ENCODE measurements at places on chromosomes 12 and 14.
A peak's percentile ranks its signal among the peaks of the same experiment; 100 is the strongest.

DNA sequence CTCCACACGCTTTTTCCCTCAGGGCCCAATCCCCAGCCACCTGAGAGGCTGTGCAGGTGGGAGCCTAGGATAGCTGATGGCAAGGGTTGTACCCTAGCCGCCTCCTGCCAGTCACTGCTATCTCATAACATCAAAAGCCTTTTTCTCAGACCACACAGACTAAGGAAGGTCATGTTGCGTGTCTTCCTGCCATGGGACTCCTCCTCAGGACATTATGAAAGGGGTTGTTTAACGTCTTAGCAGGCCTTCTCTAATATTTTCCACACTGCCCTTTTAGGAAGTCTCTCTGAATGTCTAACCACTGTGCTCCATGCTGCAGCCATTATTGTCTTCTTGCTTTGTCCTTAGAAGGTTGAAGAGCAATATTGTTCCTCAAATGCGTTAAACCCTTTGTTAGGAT lies 7.6 kb upstream of the SMUG1 start:
- DNase-seq: no peak

DNA sequence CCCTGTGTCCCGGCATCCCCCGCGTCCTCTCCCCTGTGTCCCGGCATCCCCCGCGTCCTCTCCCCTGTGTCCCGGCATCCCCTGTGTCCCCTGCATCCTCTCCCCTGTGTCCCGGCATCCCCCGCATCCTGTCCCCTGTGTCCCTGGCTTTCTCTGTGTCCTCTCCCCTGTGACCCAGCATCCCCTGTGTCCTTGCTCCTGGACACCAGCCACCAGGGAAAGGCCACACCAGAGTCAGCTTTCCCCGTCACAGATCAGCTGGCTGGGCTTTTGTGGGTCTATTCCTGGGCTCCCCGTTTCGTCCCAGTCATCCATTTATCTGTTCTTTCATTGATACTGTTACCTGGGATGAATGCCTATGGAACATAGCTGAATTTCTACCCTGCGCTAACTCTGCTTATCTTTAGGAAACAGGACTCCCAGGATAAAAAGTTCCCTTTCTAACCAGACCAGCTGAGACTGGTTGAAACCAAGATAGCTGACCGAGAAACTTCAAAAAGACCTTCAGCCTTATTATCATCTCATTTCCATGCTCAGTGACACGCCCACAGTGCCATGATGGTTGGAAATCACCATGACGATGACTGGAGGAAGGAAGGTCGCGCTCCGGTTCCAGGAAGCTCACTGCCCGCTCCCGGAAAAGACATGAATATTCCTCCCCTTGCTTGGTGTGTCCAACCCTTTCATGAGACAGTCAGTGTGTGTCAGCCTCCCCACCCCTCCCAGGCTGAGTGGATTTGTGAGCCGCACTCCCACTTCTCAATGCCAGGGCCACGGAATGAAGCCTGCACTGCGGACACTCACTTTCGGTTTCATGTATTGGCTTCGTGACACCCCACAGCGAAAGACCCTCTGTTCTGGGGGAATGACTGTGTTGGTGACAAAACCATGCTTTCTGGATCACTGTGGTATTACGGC lies 276.4 kb upstream of the SFSWAP start:
- no peak for DNase-seq

- DNase-seq: no peak
These were observed 29.8 kb downstream of the GPATCH2L start for GRCh38 chr14:76181546-76181945.

DNA sequence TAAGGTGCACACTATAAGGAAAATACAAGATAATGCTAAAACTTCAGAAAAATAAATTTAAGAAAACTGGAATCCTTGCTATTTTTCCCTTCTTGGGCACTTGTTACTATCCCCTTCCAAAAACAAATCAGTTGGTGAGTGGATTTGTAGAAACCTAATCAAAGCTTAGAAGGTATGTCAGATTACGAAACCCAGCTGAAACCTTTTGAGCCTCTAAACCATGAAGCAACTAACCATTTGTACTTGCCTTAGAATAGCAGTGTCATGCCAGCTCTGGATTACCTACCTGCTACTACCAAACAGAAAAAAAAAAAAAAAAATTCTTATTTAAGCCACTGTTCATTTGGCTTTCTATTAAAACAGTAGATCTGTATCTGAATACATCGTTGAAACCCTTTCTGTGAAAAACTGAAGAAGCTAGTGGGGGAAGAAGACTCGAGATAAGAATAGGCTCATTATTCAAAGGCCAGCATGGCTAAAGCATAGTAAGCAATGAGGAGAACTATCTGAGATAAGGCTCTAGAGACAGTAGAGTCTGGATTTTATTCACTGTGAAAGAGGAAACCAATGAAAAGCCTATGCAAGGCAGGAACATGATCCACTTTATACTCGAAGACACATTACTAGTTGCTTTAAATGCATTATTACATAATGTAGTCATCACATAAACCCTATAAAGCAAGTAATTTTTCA lies 30.2 kb downstream of the OSBPL8 start:
- no peak for DNase-seq

- DNase-seq: no peak
These were observed 108.1 kb downstream of the ZFP36L1 start for GRCh38 chr14:68684466-68685418.

- no peak for DNase-seq
These were observed 2.4 kb downstream of the C14orf180 start for GRCh38 chr14:104582005-104582404.

DNA sequence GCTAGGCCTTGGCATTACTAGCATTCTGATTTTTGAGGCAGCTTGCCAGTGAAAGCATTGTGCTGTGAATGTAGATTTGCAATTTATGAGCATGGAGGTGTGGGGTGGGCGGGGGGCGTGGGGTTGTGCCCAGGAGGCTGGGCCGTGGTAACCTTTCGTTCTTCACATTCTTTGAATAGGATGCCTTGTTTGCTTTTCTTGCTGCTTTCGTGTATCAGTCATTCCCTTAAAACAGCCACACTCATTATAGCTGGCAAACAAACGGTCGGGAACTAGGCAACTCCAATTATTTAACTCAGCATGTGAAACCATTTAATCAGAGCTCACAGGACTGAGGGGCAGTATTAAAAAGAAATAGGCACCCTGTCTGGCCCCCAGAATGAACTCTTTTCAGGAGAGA lies 115.9 kb upstream of the PELI2 start:
- no peak for DNase-seq

DNA sequence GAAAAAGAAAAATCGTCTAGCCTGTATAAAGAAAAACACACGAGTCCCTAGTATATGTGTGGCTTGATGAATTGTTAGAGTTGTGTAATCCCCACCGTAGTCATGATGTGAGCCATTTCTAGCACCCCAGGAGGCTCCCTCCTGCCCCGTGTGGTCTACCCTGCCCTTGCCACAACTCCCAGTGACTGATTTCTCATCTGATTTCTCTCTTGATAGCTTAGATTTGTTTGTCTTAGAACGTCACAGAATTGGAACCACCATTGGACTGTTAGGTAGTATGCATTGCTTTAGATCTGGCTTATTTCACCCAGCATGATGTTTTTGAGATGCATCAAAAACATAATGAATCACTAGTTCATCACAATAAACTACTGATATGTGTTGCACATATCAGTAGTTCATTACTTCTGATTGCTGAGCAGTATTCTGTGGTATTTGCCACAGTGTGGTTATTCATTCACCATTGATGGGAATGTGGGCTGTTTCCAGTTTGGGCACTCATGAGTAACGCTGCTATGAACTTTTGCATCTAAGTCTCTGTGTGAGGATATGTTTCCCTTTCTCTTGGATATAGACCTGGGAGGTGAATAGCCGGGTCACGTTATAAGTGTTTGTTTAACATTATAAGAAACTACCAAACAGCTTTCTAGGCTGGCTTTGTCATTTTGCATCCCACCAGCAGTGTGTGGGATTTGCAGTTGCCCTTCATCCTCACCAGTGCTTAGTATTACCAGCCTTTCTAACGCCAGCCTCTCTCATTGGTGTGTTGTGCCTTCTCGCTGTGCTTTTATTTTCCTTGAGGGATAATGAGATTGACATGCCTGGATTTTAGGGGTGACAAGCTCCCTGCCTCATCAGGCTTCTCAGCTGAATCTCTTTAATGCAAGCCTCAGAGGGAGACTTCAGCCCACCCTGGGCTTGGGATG lies 31.9 kb upstream of the NCOR2 start:
- DNase-seq: no peak

DNA sequence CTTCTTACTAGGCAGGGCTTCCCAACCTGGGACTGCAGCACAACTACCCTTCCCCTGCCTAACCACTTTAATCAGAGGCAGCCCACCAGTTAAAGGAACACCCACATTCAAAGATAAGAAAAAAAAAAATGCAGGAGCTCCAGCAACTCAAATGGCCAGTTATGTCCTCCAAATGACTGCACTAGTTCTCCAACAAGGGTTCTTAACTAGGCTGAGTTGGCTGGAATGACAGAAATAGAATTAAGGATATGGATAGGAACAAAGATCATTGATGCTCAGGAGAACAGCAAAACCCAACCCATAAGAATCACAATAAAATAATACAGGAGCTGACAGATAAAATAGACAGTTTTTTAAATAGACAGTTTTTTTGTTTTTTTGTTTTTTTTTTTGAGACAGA lies 154.2 kb downstream of the PLCZ1 start:
- DNase-seq: no peak

DNA sequence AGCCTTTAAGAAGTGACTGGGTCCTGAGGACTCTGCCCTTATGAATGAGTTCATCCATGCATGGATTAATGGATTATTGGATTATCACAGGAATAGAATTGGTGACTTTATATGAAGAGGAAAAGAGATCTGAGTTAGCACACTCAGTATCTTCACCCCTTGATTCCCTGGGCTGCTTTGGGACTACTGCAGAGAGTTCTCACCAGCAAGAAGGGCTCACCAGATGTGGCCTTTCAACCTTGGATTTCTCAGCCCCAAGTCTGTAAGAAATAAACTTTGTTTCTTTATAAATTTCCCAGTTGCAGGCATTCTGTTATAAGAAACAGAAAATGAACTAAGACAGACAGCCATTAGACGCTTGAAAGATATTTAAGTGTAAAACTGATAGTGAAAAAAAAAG lies 509.2 kb downstream of the FLRT2 start:
- DNase-seq: no peak

GRCh38 chr12:128662101-128662500 lies 161.7 kb downstream of the SLC15A4 start:
- DNase-seq: no peak

DNA sequence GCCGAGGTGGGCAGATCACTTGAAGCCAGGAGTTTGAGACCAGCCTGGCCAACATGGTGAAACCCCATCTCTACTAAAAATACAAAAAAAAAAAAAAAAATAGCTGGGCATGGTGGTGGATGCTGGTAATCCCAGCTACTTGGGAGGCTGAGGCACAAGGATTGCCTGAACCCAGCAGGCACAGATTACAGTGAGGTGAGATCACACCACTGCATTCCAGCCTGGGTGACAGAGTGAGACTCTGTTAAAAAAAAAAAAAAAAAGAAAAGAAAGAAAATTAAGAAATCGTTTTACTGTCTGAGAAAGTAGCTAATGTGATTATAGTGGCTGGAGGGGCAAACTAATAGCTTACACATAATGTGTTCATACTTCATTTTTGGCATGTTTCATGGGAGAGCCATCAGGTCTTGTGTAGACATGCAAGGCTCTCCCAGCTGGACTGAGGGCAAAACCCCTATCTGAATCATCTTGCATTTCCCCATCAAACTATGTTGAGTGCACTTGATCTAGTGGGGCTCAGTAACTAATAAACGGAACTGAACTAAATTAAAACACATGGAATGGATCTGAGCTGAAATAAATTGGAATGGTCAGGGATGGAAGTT lies 16.2 kb downstream of the KIF21A start:
- no peak for DNase-seq

GRCh38 chr12:112828541-112828940 lies 37.0 kb downstream of the RPH3A start:
- no peak for DNase-seq

DNA sequence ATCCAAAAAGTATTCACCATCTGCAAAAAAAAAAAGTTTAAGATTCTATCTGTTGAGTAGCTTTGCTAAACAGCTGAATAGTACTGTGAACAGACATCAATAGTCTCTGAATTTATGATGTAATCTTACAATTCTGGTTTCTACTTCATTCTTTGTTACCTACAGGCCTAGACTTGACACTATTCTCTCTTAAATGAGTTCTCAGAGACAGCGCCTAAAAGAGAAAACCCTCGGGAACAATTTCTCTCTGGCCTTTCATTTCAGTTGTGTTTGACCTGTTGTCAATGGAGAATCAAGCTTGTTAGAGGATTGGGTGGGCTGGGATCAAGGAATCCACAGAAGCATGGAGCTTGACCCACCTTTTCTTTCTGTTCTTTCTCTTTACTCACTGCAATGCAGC lies 5.9 kb upstream of the TWF1 start:
- DNase-seq: no peak

DNA sequence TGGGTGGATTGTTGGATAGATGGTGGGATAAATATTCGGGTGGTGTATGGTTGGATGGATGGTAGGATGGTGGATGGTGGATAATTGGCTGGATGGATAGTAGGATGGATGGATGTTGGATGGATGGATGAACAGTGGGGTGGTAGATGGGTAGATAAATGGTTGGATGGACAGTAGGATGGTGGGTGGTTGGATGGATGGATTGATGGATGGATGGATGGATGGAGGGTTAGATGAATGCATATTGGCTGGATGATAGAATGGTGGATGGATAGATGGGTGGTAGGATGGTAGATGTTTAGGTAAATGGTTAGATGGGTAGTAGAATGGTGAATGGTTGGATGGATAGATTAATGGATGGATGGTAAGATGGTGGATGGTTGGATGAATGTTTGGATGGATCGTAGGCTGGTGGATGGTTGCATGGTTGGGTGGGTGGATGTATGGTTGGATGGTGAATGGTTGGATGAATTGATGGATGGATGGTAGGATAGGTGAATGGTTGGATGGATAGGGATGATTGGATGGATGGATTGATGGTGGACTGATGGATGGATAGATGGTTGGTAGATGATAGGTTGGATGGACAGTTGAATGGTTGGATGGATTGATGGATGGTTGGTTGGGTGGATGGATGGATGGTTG lies 23.6 kb downstream of the ZBTB42 start:
- no peak for DNase-seq

GRCh38 chr12:5003025-5003666 lies 40.5 kb upstream of the KCNA5 start:
- peak; percentile 11 for DNase-seq

GRCh38 chr12:14995583-14996425 lies 23.0 kb downstream of the PDE6H start:
- DNase-seq: no peak

DNA sequence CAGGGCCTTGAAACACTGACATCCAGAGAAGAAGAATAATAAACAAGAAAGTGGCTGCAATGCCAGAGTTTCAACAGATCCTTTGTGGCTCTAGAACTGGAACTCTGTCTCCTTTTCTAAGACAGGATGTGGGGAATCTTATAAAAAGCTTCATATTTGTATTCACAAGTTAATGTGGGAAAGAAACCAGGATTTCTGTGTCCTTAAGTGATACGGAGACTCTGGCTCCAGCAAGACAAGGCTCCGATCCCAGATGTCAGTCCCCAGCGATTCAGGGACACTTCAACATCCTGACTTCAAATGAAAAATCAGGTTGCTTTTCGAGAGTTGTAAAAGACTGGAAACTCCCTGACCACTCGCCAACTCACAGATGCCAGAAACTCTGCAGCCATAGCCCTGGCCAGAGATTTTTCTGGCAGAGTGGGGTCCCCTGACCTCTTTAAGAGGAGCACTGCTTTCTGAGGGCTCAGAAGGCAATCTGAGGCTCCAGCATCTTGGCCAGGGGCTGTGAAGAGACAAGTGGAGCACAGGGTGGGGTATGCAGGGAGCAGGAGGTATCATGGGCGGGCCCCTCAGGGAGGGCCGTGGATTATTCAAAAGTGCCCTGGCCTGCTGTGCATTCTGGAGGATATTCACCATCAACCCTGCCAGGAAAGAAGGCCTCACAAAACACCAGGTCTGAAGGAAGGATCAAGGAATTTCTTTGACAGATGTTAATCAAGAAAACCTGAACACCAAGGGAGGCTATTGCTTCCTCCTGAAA lies 53.3 kb downstream of the TMX1 start:
- no peak for DNase-seq

All from stimulated activated effector memory CD8-positive, alpha-beta T cell treated with anti-CD3 and anti-CD28 coated beads, Interleukin-12 subunit alpha, Interleukin-12 subunit beta, amount 100 ng/mL, for 72 hours (primary cell).